ENCODE measurements at places on chromosomes 12 and 14.

- peak; percentile 1 for DNase-seq
These were observed 28.1 kb downstream of the CBX5 start for GRCh38 chr12:54251667-54252284.

- DNase-seq, result no peak
These were observed 159.8 kb upstream of the DAAM1 start for GRCh38 chr14:59028476-59029202.

DNA sequence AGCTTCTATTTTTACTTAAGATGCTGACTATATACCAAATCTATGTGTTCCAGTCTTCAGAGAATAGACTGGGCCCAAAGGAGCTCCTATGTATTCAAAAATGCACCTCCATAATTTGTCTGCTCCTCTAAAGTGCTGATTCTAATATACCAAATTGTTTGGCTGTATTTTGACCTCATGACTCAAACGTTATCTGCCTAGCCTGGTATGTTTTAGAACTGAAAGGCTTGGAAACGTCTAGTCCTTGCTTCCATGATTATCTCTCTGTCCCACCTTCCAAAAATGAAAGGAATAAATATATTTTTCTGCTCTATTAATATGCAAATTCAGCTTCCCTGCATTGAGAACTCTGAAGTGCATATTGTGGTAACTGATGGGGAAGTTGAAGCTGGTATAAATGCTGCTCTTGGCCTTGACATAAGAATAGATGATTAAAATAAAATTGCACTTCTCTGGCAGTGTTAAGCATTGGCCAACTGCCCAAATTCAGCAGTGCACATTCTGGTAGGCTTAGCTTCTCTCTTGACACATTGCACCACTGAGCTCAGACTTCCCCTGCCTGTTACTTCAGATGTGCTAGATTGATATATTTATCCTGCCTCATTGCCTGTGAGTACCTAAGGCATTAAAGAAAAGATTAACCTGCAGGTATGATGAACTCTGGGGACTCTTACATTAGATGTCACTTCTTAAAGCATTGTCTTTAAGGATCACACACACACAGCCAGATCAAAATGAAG is 882.3 kb downstream of the RPS29 start:
- DNase-seq, result no peak

DNA sequence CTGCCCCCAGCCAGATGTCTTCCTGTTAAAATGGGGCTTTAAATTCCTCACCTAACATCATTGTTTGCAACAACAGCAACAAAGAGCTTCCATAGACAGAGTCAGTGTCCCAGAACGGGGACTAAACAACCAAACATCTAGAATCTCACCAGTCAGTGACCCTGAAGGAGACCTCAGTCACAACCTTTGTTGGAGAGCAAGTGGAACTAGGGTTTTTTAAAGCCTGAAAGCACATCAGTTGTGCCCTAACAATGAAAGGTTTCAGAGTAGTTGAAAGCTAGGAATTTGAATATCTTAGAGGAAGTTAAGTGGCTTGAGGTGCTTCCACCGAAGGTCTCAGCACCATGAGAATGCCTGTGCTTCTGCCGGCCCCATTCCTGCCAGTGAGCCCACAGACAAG is 5.0 kb upstream of the ALDH2 start:
- no peak for DNase-seq

GRCh38 chr12:12700254-12700653 is 4.3 kb upstream of the GPR19 start:
- DNase-seq, result no peak

GRCh38 chr12:546920-547845 is 87.4 kb downstream of the B4GALNT3 start:
- peak; percentile 38 for DNase-seq

- peak; percentile 50 for DNase-seq
These were observed 5.3 kb downstream of the OASL start for GRCh38 chr12:121033625-121034349.

DNA sequence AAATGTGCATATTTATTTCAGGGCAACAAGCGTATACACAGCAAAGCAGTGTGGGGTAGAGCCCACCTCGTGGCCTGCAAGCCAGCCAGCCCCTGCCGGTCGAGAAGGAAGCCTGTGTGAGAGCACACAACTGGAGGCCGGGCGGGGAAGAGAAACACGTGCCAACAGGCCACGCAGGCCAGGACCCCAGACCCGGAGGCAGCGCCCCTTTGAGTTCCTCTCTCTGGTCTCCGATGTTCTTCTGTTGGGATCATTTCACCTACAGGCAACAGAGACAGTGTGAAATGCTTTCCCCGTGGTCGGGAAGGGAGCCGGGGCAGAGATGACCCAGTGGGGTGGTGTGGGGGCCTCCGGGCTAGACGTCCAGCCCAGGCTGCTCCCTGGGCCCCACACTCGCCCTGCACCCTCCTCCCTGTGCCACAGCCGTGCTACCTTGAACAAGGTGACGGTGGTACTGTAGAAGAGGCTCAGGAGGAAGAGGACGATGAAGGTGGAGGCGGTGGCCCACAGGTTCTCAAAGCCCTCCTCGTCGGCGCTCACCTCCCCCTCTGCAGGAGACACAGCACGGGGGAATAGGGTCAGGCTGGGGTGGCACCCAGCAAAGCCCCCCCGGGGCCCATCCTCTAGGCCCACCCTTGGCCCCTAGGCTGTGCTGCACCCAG is 325.5 kb downstream of the TMEM121 start:
- no peak for DNase-seq

GRCh38 chr12:50101663-50102062 is 2.1 kb upstream of the GPD1 start:
- no peak for DNase-seq

Data from activated gamma-delta T cell treated with anti-CD3 and anti-CD28 coated beads, Interleukin-2, amount 50 U/mL, for 16 hours (primary cell).